ENCODE measurements at places on chromosomes 2 and 18.

DNA sequence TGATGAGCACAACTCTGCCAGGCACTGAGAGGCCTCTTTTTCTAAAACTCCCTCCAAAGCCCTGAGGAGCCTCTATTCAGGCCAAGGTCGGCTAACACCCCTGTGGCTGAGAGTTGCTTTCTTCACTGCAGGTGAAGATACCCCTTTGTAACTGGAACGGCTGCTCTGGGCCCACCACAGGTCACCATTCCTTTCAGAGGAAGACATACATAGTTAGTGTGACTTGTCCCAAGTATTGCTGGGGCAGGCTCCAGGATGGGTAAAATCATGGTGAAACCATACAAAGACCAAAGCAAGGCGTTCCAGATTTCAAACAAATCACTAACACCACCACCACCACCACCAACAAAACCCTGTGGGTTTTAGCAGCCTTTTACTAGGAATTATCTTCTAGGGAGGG is 36.8 kb downstream of the CHST10 start:
- DNase-seq, result no peak

DNA sequence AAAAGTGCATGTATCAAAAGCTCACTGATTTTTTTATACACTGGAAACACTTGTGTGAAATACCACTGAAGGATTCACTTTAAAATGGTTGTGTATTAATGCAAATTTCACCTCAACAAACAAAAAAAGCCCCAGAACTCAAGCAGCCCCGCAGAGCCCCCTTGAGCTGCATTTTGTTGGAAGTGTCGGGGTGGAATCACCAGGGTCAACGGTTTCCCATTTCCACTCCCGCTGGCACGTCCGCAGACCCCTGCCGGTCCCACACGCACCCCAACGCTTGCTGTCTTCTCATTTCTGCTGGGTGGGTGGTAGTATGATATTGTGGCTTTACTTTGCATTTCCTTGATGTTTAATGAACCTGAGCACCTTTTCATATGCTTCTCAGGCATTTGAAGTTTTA is 239.7 kb downstream of the FAM210A start:
- no peak for DNase-seq

- no peak for DNase-seq
Observed at GRCh38 chr2:6819668-6820067, 46.0 kb downstream of the CMPK2 start.

- no peak for DNase-seq
Observed at GRCh38 chr2:158975271-158975921, 7.0 kb downstream of the TANC1 start.

DNA sequence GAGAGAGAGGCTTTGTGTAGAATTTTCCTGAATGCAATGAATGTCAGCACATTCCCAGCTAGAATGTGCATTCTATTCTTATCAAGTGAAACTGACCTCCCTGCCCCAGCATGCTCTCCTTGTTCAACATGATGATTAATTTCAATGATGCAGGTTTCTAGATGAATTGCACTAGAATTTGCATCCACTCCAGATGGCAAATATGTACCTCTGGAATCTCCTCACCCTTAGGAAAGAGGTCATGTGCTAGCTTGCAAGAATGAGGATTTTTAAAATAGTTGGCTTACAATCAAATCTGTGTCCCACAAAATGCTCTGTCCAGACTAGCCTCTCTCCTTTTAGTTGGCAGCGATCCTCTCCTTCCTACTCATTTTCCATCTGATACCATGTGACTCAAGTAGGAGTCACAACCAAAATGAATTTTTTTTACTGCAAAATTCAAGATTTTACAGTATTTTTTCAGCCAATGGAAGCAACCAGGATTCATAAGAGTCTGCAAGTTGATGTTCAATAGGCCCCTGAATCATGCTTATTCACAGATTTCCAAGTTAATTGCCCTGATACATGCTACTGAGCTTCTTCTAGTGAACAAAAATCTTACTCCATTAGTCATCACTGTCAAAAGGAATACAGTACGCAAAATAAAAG is 21.0 kb upstream of the STAT4 start:
- no peak for DNase-seq

DNA sequence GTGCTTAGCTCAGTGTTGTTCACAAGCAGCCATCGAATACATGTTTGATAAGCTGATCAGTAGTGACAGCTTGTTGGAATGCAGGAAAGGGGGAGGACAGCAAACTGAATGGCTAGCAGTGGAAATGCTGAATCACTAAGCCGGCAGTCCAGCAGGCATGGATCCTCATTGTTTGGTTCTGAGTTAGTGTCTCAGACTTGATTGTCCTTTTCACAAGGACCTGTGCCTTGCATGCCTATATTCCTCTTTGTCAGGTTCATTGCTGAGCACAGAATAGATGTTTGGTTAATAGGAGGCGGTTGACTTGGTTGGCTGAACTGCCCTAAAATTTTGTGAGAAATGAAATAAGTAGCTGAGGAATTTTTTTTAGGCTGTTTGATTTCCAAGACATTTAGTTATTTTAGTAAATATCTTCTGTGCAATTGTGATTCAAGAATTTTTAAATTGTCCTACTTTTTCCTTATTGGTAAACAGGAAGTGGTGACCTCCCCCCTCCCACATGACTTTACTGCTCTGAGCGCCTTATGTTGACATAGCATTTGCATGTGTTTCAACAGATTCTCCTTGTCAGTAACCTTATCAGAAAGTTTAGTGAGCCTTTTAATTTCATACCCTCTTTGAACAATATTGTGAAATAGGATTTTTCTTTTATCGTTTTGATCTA is 21.4 kb upstream of the STON1 start:
- DNase-seq, result no peak

- no peak for DNase-seq
Observed at GRCh38 chr2:7660816-7661215, 743.6 kb downstream of the RNF144A start.

GRCh38 chr2:218434456-218434855 is 15.5 kb downstream of the VIL1 start:
- no peak for DNase-seq

- DNase-seq, result no peak
Observed at GRCh38 chr2:73933194-73933593, 6.5 kb downstream of the DGUOK start.

- DNase-seq, result no peak
Observed at GRCh38 chr18:50042611-50043010, 152.3 kb downstream of the MYO5B start.

DNA sequence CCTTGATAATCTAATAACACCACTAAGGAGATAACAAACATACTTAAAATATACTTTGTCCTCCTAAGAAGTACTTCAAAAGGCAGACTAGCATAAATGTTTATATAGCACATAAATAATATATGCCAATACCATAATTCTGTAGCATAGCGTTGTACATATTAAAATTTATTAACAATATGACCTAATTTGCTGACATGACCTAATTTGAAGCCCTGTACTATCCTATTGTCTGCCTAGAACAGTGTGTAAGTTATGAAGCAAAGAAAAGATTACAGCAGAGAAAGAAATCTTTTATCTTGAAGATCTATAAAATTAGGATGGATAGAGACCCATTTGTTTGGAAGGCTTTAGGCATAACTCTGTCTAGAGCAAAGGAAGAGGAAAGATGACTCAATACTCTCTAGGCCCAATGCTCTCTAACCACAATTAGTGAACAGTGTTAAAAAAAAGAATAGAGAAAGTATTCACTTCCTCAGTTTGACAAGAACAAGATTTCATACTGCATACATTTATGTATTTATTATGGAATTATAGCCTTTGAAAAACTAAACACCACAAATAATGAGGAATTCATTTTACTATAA is 231.3 kb downstream of the ZRANB3 start:
- DNase-seq, result no peak

DNA sequence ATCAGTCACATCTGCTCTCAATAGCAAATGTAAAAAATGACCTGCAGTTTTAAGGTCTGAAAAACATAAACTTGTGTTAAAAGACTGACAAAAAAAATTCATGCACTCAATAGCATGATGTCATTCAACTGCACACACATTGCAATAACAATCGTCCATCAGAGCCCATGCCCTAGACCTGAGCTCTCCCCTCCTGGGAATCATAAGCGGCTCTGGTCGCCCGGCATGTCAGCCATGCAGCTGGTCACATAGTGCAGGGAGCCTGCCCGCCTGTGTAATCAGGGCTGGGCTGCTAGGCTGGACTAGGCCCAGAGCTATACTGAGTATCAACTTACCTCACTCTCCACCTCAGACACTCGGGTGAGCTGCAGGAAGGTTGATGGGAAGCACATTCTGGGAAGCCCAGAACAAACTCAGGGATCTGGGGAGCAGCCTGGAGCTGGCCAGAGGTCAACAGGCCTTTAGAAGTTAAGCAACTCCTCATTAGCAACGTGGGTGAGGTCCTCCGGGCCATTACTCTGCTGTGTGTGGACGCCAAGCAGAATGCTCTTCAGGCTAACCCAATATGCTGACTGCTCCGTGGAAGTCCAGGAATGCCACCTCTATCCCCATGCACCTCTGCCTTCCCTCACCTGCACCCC is 165.5 kb downstream of the TTC32 start:
- DNase-seq, result no peak

GRCh38 chr2:225318440-225318839 is 81.1 kb upstream of the NYAP2 start:
- no peak for DNase-seq

DNA sequence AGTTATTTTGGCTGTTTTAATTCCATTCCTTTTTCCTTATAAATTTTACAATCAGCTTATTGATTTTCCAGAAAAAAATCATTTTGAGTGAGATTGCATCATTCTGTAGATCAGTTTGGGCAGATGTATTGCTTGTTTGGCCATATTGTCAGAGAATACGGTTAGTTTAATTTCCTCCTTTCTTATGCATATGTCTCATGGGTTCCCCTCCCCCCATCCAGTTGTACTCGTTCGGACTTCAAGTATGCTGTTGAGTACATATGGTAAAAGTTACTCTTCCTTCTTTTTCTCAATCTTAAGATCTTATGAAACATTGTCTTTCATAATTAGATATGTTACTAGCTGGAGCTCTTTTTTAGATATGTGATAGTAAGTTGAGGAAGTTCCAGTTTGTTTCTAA is 131.2 kb upstream of the TTC27 start:
- DNase-seq, result no peak

DNA sequence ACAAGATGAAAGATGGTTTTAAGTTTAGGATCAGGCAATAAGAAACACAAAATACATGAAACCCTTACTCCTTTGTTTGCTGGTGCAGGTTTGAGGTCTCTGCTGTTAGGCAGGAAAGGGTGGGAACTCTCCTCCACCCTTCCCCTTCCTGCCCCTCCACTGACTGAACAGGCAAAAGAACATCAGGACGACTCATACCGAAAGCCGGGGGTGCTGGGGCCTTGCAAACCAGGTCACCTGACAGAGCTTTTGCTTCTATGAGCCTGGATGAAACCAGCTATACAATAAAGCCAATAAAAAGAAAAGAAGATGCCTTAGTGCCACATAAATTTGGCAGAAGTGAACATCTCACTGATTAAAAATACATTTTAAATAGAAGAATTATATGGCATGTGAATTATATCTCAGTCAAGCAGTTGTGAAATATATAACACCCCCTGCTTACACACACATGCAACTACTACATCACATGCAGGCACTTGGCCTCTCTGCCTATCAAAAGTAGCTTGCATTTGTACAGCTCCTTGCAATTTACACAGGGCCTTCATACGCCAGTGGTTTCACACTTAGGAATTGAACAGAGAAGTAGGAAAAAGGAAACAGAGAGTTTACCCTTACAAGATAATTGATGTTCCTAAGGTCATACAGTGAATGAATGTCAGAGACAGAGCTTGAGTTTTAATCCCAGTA is 215.1 kb upstream of the TRIB2 start:
- DNase-seq, result no peak

Measured in RPMI8226 (cell line).